ENCODE measurements at places on chromosomes 12 and 14.

- DNase-seq = no peak
Measured at GRCh38 chr14:88668448-88669116, 105.7 kb downstream of the ZC3H14 start.

DNA sequence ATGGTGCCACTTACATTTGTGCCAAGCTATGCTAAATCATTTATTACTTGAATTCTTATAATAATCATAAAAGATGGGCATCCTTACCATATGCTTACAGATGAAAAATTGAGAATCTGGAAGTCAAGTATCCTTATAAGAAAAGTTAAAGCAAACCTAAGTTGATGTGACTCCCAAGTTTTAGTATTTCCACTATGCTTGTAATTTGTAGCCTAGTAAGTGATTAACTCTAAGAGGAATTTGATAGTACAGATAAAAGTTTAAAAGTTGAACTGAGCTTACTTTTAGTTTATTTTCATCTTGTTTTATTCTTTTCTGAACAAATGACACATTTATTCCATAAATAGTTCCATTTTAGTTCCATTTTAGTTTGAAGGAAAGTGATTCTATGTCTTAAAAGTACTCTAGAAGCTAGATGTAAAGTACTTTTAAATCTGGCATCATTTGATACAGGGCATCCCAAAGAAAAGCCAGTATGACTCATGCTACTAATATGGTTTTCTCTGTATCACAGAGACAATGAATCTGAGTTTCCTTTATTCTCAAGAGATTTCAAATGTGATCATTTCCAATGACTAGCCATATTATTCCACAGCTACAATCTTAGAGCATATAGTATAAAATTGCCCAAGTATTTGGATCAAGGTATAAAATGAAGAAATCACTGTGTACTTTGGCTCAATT, 596.0 kb downstream of the SLC16A7 start:
- no peak for DNase-seq

GRCh38 chr14:54344445-54344844, 52.4 kb upstream of the CDKN3 start:
- no peak for DNase-seq

DNA sequence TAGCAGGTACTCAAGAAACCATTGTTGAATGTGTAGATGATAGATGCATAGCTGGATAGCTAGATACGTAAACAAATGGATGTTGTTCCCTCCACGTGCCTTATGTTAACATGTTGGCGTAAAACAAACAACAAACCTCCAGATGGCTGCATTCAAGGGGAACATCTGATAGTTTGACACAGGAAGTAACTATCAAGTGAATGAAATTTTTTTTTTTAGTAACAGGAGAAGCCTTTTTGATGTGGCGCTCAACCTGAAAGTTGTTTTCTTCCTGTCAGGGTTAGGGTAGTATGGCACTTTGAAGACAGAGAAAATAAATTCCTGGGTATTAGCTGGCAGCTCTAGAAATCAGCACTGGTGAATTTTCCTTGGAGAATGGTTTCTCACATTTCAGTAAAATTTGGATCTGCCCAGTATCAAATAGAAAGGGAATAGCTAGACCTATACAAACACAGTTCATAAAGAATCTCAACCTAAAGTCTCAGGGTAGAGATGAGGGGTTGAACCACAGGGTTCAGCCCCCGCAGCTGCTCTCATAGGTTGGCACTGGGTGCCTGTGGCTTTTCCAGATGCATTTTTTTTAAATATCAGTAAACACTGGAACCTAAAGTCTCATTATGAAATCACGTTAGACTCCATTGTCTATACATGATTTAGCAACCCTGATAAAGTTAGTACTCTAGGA, 18.8 kb upstream of the RAP1B start:
- peak; percentile 46 for DNase-seq

- no peak for DNase-seq
Measured at GRCh38 chr14:36646664-36647416, 14.8 kb upstream of the PAX9 start.

- no peak for DNase-seq
Measured at GRCh38 chr12:118126119-118126757, 9.7 kb upstream of the PEBP1 start.

- no peak for DNase-seq
Measured at GRCh38 chr12:75322464-75322863, 7.7 kb downstream of the CAPS2 start.

- DNase-seq = peak; percentile 64
Measured at GRCh38 chr12:109804820-109805761, 28.1 kb downstream of the TRPV4 start.

- no peak for DNase-seq
Measured at GRCh38 chr12:108560321-108560721, 652 bp downstream of the SART3 start.

DNA sequence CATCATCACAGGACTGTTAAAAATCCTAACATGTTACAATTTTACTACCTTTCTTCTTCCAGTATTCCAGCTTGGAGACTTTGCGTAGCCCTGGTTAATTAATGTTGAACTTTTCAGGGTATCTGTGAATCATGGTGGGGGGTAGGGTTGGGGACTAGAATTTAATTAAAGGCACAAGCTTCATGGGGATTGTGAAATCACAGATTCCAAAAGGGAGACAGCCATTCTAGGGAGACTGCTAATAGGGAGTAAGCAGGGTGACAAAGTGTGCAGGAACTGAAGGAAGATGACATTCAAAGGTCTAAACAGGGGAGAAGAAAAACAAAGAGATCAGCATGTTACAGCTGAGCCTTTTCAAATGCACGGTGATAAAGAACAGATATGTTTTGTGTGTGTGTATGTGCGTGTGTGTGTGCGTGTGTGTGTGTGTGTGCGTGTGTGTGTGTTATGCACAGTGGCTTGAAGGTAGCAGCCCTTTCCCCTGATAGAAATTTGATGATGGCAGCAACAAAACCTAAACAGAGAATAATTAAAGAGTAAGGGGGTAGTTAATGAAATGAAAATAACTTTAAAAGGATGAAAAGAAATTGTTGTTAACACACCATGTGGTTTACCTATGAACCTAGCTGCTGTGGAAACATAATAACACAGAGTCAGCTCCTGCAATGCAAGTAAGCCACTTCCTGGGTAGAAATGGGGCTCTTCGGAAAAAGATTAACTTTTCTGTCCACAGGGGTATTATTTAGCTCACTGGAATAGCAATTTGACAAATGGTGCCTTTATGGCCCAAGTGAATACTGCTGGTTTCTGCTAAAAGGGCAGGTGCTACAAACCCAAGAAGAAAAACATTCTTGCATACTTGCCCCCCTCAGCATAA, 581.7 kb downstream of the DIO2 start:
- no peak for DNase-seq

GRCh38 chr14:35898217-35898775, 72.2 kb downstream of the BRMS1L start:
- DNase-seq = no peak

GRCh38 chr14:72644038-72644437, 249.9 kb downstream of the DPF3 start:
- no peak for DNase-seq

DNA sequence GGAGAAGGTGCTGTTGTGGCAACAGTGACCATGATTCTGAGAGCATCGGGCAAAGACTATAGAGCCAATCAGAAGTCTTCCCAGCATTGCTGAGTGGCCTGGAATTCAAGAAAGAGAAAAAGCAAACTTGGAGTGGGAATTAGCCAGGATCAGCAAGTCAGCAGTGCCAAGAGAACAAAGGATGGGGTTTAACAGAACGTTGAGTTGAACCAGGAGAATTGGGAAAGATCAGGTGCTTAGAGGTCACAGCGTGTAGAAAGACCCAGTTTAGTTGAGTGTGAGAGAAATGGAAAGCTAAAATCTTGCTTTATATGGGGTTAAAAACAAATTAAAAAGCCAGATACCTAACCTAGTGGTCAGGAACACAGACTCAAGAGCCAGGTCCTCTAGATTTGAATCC, 90.5 kb upstream of the DNM1L start:
- DNase-seq = no peak

- DNase-seq = no peak
Measured at GRCh38 chr12:80936642-80937390, 918 bp downstream of the LIN7A start.

GRCh38 chr14:94056579-94057308, 24.3 kb downstream of the DDX24 start:
- no peak for DNase-seq

DNA sequence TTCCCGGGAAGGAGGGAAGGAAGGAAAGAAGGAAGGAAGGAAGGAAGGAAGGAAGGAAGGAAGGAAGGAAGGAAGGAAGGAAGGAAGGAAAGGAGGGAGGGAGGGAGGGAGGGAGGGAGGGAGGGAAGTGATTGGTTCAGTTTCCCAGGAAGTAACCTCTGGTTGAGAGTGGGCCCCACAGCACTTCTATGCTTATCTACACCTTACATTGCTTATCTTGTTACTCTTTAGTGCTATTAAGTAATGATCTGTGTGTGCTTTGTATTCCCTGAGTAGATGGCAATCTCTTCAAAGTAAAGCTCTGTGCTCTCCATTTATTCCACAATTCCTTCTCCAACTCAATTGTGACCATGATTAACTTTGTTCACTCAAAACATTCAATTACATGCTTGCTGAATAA, 74.6 kb downstream of the SLC38A4 start:
- DNase-seq = no peak

- peak; percentile 39 for DNase-seq
Measured at GRCh38 chr14:50083467-50084337, 32.7 kb downstream of the VCPKMT start.

DNA sequence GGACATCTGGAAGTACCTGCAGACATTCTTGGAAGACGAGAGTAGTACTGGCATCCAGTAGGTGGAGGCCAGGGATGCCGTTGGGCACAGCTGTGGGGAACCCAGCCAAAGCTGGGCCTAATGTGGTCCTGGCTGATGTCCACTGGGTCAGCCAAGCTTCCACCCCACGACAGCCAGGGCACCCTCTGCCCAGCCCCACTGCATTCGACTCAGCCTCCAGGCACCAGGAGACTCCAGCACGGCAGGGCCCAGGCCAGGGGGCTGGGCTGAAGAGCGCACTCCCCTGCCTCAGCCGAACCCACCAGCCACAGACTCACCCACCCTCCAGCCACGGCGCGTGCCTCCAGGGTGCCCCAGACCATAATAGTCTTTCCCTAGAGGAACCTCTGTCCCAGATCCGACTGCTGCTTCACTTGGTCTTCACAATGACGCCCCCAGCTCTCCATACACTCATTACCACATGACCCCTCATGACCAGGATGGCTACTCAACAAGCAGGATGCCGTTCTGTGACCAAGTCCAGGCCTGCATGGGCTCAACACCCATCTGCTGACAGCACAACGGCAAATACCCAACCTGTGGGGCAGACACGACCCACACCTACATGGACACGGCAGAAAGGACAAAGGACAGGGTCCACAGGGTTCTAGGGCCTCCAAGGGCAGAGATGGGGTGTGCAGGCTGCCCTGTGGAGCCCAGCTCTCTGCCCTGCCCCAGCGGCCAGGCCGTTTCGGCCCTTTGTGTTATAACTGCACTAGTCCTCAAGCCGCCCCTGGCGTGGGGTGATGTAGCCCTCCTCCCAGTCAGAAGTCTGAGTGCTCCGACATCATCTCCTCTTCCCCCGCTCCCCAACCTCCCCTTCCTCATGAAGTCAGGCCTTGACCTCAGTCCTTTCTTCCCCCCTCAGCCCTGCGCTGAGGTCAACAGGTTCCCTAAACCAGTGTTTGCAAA, 22.8 kb downstream of the ITPK1 start:
- DNase-seq = no peak

DNA sequence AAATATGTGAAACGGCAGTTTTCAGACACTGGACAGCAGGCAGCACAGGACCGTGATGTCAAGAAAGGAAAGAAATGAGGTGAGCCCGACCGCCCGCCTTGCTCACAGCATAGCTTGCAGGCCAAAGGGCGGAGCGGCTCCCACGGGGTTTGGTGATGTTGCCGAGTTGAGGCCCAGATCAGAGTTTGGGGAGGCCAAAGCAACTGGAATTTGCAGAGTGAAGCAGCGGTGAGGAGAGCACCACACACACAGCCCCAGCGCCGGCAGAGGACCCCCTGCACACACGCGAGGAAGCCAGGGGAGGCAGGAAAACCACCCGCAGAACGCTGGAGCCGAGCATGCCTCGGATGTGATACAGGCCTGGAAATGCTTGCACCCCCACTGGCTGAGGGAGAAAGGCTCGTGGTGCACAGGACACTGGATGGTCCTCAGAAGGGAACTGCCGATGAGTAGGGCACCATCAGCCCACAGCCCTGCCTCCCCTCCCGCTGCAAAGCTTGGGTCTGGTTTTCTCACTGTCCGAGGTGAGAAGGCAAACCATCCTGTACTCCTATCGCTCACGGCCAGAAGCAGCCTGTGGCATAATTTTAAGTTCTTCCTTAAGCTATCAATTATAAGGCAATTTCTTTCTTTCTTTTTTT, 25.7 kb upstream of the PLD4 start:
- DNase-seq = no peak

- no peak for DNase-seq
Measured at GRCh38 chr14:83342590-83342989, 1808.9 kb upstream of the SEL1L start.

GRCh38 chr12:54037360-54038283, 4.8 kb downstream of the HOXC5 start:
- no peak for DNase-seq

- DNase-seq = no peak
Measured at GRCh38 chr12:41684997-41685396, 459.7 kb downstream of the GXYLT1 start.

GRCh38 chr12:39351153-39351552, 91.8 kb downstream of the KIF21A start:
- no peak for DNase-seq

DNA sequence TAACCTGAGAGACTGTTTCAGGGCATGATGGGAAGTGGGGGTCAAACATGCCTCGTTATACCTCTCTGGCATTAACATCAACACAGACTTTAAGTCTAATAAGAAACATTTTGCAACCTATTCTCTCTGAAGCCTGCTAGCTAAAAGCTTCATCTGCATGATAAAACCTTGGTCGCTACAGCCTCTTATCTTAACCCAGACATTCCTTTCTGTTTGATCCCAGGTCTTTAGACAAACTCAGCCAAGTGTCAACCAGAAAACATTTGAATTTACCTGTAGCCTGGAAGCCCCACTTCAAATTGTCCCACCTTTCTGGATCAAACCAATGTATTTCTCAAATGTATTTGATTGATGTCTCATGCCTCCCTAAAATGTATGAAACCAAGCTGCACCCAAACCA, 9.1 kb downstream of the PPP2R3C start:
- DNase-seq = no peak

- no peak for DNase-seq
Measured at GRCh38 chr12:5599378-5599777, 167.5 kb downstream of the NTF3 start.

DNA sequence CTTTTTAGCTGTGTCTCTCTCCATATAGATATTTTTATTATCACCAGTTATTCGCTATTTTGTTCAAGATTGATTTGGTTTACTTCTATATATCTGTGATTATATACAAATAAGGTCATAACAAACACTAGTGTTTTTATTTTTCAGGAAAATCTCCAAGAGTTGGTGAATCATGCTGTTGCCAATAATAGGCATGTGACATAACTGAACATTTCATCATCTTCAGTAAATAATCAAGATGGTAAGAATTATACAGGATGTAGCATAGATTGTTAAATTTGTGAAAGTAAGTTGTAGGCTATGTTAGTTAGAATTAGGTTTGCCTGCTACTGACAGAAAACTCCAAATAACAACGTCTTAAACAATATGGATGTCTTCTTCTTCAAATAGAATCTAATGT, 240.9 kb upstream of the PDE3A start:
- no peak for DNase-seq
